CD8-positive, alpha-beta T cell (primary cell): ENCODE measurements at places on chromosomes 12 and 14.

DNA sequence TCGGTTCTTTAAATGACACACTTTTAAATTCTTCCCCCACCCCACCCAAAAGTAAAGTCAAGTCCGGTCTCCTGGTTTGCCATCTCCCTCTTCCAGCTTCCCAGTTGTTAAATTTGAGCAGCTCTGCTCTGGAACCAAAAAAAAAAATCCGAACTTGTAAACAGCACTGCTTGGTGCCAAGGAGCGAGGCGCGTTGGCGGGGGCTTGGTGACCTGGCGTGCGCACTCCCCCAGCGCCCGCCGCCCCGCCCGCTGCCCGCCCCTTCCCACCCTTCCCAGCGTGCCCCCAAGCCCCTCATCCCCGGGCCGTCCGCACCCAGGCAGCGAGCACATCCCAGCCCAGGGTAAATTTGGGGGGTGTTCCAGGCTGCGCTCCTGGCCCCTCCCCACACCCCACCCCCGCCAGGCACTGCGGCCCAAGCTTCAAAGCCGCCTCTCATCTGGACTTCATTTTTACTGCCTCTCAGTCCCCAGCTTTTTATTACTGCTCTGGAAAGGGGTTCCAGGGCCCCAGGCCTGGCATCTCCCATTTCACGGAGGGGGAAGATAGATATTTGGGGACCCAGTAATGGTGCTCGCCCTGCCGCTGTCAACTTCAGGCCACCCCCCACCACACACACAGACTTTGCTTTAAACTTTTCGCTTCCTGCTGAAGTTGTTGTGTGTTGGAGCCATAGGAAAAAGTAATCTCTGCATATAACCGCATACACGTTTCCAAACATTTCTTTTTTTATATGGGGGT, 11.7 kb upstream of the ITGB7 start:
- no peak for DNase-seq

DNA sequence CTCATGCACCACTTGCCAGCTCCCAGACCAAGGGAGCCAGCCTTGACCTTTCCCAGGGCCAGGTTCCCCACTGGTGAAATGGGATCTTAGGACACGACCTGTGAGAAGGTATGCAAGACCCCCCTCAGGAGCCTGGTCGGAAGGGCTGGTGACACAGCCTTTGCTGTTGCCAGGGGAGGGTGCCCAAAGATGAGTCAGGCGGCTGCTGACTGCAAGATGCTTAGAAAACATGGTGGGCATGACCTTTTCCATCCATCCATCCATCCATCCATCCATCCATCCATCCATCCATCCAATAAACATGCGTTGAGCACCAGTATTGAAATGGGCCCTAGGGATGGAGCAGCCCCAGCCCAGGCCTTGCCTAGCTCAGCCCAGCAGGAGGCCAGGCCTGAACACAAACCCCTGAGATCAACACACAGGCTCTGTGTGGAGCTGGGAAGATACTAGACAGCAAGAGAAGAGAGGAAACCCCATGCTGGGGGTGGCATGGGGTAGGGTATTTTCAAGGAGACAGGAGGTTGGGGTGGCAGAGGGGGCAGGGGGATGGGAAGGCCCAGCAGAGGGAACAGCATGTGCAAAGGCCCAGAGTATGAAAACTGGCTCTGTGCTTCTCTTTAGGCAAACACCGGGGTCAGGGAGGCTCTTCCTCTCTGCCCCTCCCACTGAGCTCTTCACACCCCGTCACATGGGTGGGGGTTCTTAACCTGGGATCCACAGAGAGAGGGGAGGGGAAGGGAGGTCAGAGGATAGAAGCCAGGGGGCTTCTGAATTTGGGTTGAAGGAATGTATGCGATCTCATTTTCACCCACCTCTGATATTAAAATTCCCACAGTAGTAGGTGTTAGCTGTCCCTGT, 26.2 kb upstream of the YY1 start:
- no peak for DNase-seq

- DNase-seq, result no peak
Observed at GRCh38 chr14:47674148-47674542, 1.3 kb downstream of the MDGA2 start.

GRCh38 chr12:1581973-1582708, 12.2 kb downstream of the FBXL14 start:
- no peak for DNase-seq

- no peak for DNase-seq
Observed at GRCh38 chr14:77786148-77786547, 13.8 kb upstream of the ADCK1 start.

GRCh38 chr14:32698831-32699230, 239.8 kb upstream of the NPAS3 start:
- no peak for DNase-seq
